ENCODE measurements at places on chromosomes 3 and 15. TPM values are rescaled to one million over a fixed set of nuclear protein-coding genes. Genes with fewer than 3 reads are reported as not detected.

The ARIH2 gene
- 180 TPM for total RNA-seq

The TRH gene
- total RNA-seq: not detected

The AGTR1 gene
- total RNA-seq: not detected

The GOLGA8J gene
- total RNA-seq: not detected

DNA sequence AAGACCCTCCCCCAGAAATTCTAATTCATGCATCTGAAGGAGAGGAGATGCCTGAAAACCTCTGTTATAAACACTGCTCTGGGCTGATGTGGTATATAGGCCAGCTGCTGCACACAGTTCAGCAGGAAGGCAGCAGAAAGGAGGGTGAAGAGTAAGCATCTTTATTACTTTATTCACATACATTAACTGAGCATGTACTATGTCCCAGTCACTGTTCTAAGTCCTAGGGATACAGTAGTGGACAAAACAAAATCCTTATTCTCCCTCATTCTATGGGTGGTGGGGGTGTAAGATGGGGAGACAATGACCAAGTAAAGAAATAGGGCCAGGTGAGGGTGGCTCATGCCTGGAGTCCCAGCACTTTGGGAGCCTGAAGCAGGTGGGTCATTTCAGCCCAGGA is 17.8 kb upstream of the CHRNB4 start:
- DNase-seq: no peak

Measured in activated T-helper 1 cell treated with anti-CD3 and anti-CD28 coated beads, Interleukin-12 subunit alpha, Interleukin-12 subunit beta, Interleukin-2, Interleukin-4 antibody, amounts not matched to agents 30 ng/mL and 10 ng/mL and 1 ng/mL, durations not matched to agents 14 hours and 24 hours and 36 hours (primary cell).